ENCODE measurements at places on chromosomes 5 and 9.

DNA sequence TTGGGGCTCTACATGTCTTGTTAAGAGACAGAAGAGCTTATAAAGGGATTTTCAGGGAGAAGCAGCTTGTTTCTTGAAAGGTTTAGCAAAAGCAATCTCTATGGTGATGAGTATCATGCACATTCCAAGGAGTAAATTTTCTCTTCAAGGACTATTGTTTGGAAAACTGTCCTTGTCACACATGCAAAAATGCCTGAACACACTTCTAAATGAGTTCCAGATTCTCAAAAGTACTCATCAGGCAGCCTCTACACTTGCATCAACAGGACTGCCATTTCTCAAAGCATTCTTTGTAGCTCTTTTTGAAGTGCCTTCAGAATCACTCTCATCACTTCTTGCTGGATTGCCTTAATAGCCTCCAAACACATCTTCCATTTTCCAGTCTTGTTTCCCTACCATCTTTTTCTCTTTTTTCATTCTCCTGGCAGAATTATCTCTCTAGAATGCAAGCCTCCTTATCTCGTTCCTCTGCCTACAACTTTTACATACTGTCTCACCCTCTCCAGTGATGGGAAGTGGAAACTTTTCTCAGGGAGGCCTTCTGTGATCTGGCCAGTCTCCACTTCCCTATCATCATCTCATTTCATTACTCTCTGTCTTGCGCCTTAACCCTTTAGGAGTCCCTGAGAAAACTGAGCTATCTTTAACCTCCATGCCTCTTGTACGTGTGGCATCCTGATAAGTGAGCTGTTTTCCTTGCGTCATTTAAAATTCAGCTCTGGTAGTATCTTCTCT is 631.5 kb upstream of the TLE4 start:
- no peak for DNase-seq

DNA sequence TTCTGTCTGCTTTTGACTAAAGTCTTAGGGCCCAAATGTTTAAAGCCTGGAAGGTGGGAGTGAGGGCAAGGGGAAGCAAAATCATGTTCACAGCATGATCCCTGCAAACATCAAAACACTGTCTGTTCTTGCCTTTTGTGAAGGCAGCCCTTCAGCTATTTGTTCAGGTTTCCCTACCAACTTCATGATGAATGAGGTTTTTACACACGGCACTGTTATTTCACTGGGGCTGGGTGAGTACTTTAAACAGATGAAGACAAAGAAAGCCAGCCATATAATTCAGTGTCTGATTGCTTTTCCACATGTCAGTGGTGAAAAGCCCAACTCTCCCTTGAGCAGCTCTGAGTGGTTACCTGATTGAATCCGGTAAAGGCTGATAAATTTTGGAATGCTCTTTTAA is 224.7 kb upstream of the GRAMD2B start:
- no peak for DNase-seq

DNA sequence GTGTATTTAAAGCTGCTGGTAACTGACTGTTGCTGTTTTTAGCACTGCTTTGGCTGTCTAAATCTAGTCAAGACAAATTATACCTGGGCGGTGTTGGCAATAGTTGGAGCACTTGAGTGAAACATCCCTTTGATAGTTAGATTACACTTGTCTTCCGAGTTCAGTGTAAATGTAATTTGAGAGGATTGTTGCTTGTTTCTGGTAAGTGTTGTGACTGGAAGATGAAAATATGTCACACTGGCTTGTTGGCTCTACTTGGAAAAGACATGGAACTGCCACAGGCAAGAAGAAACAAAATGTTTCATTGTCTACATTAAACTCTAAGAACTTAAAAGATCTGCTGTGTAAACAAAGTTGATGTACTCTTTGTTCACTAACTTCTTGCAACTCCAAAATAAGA is 49.2 kb upstream of the PTPRD start:
- DNase-seq = no peak

- DNase-seq = no peak
Measured at GRCh38 chr5:4348919-4349318, 753.3 kb downstream of the IRX1 start.

- DNase-seq = no peak
Measured at GRCh38 chr9:117153021-117153420, 261.8 kb downstream of the ASTN2 start.

DNA sequence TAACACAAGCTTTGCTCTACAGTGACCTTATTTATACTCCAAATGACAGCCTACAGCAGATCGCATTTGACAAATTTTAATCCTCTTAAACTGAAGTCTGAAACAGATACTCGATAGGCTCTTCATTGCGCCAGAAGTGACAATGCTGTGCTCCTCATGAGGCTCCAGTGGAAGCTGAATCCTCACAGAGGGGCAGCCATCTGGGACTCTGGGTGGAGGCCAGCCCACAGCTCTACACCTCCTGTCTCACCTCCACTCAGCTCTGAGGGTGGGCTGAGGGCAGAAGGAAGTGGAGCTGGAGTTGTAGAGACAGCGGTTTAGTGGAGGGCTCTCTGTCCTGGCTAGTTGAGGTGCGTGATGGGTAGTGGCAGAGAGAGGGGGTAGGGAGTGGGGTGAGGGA is 283.3 kb upstream of the ANKRD55 start:
- DNase-seq = no peak

DNA sequence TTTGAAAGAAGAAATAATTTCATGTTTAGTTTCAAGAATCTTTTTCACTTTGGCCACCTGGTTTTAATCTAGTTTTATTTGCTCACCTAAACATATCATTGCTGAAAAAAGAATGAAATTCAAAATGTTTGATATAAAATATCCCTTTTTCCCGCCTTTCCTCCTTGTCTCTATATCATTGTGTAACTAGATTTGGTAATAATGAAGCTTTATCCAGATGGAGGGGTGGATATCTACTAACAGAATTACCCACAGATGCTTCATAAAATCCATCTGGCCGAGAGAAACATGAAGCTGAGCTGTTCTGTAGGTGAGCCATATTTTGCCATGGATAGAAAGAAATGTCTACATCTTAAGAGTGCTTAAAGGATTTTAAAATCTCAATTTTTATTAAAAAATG is 214.7 kb downstream of the ICE1 start:
- no peak for DNase-seq

- no peak for DNase-seq
Measured at GRCh38 chr5:111859533-111860270, 102.7 kb upstream of the NREP start.

- no peak for DNase-seq
Measured at GRCh38 chr5:138950421-138951031, 75.4 kb upstream of the LRRTM2 start.

DNA sequence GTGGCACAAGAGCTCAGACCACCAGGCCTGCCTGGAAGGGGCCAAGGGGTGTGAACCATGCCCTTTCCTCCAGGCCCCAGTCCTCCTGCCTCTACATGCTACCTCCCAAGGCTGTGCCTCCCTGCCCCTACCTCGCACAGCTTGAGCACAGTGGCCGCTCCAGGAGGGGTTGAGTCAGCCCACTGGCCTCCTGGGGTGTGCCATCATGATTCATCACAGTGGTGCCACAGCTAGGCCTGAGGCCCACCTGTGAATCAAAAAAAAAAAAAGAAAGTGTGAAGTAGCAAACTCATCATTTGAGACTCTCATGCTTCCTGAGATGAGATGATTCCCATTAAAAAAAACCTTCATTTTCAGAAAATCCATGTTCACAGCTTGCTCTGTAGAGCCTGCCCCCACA is 240.5 kb downstream of the HSPA4 start:
- DNase-seq = no peak

DNA sequence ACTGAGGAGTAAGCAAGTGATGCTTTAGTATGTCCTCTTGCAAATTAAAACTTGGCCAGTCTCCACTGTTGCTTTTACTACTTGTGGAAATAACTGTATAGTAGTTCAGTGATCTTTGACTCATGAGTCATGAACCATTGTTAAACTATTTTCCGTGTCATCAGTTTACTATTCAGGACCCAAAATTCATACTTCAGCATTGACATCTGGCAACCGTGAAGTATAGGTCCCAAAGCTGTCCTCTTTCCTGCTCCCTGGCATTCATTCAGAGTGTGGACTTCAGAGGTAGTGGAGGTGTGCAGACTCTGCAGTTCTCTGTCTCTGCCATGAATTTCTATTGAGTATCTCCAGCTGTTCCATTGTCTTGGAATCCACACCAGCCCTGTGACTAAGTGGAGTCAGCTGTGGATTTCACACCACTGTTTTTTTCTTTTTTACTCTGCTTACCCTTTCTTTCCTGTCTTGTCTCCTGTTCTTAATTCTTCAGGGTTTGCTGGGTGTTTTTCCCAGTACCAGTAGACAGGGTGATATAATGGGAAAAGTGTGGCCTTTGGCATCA is 7.5 kb downstream of the TDRD7 start:
- DNase-seq = no peak

DNA sequence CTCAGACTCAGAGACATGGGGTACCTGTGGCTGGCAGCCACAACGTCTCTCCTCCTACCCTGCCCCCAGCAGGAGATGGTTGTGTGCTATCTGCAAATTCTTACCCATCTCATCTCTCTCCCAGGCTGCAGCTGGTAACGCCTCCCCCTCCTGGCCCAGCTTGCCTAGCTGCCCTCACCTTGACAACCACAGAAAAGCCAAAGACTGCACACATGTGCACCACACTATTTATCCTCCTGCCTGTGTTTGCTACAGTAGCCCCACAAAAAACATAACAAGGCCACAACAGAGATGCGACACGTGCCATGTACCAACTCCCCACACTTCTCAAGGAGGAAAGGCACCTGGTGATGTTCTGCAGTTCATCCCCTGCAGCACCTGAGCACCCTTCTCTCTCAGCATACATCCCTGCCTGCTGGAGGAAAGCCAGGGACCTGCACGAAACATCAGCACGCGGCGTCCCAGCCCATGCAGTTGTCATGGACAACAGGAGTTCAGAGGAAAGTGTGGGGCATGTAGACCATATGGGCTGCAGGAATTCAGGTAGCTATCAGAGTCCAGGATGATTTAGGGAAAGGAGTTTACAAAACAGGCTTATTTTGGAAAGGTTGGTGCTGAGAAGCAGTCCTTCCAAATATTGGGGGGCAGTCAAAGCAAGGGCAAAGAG is 168.7 kb downstream of the C5orf15 start:
- DNase-seq = no peak

GRCh38 chr9:108297073-108297472 is 558.7 kb downstream of the ACTL7B start:
- DNase-seq = no peak

GRCh38 chr5:39270225-39270848 is 51.0 kb upstream of the FYB1 start:
- no peak for DNase-seq

DNA sequence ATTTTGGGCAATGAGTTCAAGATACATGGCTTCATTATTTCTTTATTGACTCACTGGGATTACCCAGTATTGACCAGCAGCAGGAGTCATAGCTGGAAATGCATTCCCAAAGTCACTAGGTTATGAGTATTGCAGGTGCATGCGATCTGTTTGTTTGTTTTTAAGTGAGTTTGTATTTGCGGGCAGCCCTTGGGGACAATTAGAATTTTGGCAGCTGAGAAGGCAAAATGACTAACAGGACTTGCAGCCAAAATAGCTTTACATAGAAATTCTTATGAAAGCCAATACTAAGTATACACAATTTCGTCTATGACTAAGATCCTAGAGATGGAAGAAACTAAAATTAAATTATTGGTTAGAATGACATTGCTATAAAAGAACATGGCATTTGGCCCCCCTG is 18.1 kb upstream of the RGMB start:
- no peak for DNase-seq
